Activated CD4-positive, alpha-beta T cell treated with anti-CD3 and anti-CD28 coated beads, Interleukin-10, Interleukin-2, amounts not matched to agents 100 ng/mL and 50 ng/mL, durations not matched to agents 16 hours and 8 hours (primary cell): ENCODE measurements at places on chromosomes 1 and 21.

DNA sequence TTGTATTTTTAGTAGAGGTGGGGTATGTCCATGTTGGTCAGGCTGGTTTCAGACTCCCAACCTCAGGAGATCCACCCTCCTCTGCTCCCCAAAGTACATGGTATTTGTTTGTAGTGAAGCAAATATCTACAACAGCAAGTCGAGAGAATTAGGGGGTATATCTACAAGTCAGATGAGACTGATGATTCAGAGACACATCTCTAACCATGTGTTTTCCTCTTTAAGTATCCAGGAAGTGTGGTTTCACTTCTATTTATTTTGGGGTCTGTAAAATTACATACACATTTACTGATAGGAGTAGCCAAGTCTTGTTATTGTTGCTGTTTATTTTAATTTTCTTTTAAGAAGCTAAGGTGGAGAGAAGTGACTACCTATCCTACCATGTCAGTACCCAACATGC lies 44.9 kb downstream of the SGIP1 start:
- no peak for DNase-seq

- DNase-seq = peak; percentile 41
Measured at GRCh38 chr1:2258996-2259395, 30.9 kb downstream of the SKI start.

DNA sequence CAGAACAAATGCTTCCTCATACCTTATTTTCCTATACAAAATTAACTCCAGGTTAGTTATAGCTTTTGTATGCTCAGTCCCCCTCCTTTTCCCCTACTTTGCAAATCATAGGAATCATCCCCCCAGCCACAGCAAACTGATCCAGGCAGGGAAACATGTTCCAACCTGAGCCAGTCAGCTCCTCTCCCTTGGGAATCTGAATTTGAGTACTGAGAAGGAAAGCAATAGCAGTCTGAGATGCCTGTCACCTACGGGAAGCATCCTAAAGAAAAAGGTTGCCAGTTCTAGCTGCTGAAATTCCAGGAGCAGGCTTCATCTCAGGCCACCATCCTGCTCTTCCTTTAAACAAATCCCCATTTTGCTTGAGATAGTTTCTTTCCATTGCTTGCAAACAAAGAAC lies 6.9 kb downstream of the ADSS2 start:
- DNase-seq = no peak

GRCh38 chr1:231729544-231729943 lies 103.0 kb downstream of the DISC1 start:
- DNase-seq = no peak

DNA sequence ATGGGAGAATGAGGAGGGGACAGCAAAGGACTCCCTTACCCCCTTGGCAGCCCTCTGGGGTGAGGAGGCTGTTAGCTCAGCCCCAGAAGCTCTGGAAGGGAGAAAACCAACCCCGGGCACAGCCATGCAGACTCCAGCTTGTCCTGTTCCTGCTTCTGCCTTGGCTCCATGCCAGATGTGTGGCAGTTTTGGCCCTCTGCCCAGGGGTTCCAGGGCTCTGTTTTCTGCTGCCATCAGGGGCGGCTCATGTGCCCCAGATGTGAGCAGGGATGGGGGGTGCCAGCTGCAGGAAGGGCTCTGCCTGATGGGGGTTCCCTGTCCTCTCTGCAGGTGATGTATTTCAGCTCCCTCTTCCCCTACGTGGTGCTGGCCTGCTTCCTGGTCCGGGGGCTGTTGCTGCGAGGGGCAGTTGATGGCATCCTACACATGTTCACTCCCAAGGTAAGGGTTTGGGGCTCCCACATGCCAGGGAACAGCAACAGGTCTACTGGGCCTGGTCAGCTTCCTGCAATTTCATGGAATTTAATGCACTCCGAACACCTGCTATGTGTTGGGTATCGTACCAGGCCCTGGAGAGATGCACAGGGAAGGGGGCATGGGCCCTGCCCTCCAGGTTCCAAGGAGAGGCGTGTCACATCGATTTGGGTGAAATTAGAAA lies 26.1 kb downstream of the SLC6A17 start:
- no peak for DNase-seq

- DNase-seq = no peak
Measured at GRCh38 chr1:9733160-9733789, 81.7 kb downstream of the PIK3CD start.

DNA sequence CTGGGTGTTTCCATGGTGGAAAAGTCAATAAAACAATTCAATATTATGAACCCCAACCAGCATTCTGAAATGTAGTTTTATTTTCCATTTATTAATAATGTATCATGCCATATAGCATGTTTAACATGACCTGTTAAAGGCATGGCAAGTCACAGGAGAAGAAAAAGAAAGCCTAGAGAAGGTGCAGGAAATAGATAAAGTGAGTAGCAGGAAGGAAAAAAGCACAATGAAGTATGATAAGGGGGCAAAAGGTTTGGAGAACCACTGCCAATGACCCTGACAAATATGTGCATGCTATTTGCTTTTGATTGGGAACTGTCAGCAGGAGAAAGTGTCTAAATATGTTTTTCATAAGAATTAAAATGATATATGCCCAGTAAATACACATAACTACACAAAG lies 85.6 kb downstream of the HMCN1 start:
- DNase-seq = no peak

DNA sequence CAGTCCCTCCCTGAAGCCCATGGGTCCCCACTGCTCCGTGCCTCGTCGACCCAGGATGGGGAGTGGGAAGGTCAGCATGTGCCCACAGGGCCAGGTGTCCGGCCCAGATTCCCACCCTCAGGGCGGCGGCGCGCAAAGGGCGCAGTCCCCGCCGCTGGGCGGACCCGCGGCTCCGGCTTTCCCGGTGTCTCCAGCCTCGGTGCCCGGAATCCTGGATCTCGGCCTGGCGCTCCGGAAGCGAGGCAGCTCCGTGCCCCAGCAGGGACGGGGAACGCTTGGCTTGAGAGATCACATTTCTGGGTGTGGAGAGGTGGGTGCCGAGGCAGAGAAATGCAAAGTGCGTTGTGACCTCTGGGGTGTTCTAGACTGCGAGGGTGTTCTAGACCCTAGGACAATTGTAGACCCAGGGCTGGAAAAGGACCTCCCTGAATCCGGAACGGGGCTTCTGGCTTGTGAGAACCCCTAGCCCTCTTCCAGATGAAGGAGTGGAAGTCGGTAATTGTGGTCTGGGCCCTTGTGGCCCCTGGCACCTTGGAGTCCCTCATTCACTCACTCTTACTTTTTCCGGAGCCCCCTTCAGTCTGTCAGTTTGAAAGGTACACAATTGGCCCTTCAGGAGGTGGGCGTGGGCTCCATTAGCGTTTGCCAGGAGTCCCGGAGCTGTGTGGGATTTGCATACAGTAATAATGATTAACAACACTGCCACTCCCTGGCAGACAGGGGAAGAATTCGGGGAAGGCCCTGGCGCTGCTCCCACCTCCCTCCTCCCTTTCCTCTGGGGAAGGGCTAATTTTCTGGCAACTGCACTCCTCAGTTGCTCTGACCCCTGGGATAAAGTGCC lies 1.6 kb upstream of the KCND3 start:
- DNase-seq = no peak
